ENCODE measurements at places on chromosomes 2 and 18.

DNA sequence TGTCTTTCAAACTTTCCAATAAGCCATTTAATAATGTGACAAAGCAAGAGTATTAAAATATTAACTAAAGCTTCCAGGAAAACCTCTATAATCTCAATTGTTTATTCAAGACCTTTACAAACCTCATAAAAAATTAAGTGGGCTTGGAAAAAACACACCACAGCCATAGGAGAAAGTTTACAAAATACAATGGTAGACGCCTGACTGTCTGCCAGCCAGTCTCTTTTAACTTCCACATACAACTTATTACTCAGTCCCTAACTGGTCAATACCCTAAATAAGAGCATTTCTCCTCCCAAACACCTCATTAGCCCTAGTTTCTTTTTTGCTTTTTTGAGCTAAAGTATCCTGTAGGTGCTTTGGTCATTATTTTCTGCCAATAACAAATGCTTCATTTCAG is 247.4 kb upstream of the CYP26B1 start:
- DNase-seq: no peak

- DNase-seq: no peak
These were observed 126.8 kb downstream of the MARCHF4 start for GRCh38 chr2:216245391-216245975.

GRCh38 chr2:97730245-97730644 is 16.9 kb downstream of the ZAP70 start:
- no peak for DNase-seq

GRCh38 chr2:165679621-165680020 is 114.4 kb downstream of the GALNT3 start:
- DNase-seq: no peak

DNA sequence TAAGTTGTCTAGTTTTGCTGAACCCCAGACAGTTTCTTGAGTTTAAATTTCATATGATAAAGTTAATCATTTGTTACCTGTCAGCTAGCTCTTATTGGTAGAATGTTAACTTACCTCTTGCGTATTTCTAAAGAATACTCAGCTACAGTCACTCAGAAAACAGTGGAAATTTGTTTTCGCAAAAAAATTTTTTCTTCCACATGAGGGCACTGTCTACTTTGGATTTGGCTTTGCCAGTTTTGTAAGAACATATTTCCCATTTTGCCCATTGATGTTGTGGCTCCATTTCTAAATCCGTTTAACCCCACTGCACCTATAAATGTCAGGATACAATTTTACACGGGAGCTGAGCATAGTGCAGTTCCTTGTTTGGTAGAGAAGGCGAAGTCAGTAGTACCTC is 19.1 kb upstream of the GCFC2 start:
- DNase-seq: no peak

DNA sequence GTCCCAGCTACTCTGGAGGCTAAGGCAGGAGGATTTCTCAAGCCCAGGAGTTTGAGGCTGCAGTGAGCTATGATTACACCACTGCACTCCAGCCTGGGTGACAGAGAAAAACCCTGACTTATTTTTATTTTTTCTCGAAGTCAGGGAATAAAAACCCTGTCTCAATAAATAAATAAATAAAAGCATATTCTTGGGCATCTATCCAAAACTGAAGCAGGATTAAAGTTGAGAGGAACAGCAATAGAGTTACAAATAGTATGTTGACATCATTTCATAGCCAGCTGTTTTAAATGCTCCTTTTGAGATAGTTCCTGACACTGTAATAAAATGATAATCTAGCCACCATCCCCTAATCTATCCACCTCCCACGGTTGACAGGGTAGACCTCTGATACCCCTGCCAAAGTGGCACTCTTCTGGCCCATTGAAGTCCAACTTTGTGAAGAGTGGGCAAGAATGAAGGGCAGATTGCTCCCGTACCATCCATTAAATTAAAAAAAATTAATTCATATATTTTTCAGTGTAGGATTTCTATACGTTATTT is 42.3 kb upstream of the LPIN2 start:
- DNase-seq: no peak

GRCh38 chr2:9240745-9241144 is 34.1 kb downstream of the ASAP2 start:
- DNase-seq: no peak

DNA sequence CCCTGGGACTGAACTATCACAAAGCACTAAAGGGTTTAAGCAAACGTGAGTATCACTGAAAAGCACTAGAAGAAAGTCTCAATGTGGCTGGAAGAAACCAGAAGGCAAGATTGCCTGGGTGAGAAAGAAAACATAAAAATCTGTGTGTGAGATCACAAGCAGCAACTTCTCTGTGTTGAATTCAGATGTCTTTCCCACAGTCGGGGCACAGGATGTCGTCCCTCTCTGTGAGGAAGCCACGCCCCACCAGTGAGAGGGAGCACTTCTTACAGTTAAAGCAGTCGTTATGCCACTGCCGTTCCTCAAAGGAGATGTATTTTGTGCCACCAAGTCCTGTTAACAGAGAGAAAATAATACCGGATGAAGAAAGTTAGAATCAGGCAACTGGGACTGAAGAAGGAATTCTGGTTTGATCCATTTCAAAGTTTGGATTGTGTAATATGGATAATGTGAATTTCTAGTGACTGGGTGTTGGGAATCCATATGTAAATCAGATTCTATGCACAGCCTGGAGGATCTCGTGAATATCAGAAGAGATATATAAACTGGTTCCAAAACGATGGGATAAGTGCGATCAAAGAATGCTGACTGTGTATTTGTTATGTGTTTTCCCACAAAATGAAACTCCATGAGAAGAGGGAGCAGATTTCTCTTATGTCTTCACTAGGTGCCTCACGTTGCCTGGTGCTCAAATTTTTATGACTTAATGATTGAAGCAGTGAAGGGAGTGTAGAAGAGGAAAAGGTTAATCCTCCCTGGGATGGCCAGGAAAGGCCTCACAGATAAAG is 24.0 kb downstream of the C2orf49 start:
- no peak for DNase-seq

- DNase-seq: no peak
These were observed 11.7 kb upstream of the MSH6 start for GRCh38 chr2:47771211-47771610.

DNA sequence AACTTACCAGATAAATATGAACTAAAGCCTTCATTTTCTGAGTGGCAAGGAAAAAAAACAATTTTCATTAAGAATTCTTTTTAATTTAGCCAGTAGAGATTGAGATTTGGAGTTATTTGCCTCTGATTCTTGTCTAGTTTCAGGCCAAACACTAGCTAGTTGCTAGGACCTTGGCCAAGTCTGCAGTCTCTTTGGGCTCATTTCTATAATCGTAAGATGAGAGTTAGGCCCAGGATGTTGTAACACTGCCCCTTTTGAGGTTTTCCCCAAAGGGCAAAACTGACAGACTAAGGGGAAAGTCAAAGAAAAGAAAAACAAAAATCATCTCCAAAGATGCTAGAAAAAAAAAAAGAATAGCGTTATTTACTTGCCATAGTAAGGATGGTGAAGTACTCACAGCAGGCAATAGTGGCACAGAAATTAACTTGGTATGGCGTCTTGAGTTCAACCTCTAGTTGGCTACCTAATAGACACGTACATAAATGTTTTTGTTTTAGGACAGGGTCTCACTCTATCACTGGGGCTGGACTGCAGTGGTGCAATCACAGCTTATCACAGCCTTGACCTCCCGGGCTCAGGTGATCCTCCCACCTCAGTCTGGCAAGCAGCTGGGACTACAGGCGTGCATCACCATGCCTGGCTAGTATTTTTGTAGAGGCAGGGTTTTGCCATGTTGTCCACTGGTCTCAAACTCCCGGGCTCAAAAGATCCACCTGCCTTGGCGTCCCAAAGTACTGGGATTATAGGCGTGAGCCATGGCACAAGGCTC is 23.0 kb upstream of the ADAM17 start:
- no peak for DNase-seq

DNA sequence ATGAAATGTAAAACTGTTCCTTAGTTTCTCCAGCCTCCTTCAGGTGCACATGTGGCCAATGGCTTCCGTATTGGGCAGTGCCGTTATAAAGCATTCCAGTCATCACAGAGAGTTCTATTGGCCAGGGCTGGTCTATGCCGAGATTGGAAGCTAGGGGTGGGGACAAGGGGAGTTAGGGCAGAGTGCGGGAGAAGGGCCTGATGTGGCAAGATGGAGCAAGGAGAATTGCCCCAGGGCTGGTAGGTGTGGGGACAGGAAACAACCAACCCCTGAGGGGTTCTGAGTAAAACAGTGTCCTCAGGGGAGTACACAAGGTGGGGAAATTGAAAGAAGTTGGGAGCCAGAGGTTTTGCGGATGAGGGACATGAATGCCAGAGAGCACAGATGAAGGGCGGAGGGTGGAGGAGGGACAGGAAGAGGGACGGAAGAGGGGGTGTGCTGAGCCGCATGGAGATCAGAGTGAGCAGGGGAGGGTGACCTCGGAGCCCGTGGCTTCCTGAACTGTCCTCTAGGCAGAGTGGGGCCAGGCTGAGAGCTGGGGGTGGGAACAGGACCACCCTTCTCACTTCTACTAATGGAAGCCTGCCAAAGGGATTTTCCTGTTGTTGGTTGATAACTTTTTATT is 9.1 kb upstream of the ATP6V1C2 start:
- no peak for DNase-seq

- no peak for DNase-seq
These were observed 68.9 kb upstream of the THOC1 start for GRCh38 chr18:336713-337112.

- DNase-seq: no peak
These were observed 33.8 kb downstream of the SMIM21 start for GRCh38 chr18:75393721-75394120.

GRCh38 chr2:124975224-124975623 is 950.1 kb downstream of the CNTNAP5 start:
- DNase-seq: no peak
